ENCODE measurements at places on chromosomes 2 and 18.

GRCh38 chr2:28325567-28326468 is 66.8 kb upstream of the FOSL2 start:
- DNase-seq, result peak; percentile 65

DNA sequence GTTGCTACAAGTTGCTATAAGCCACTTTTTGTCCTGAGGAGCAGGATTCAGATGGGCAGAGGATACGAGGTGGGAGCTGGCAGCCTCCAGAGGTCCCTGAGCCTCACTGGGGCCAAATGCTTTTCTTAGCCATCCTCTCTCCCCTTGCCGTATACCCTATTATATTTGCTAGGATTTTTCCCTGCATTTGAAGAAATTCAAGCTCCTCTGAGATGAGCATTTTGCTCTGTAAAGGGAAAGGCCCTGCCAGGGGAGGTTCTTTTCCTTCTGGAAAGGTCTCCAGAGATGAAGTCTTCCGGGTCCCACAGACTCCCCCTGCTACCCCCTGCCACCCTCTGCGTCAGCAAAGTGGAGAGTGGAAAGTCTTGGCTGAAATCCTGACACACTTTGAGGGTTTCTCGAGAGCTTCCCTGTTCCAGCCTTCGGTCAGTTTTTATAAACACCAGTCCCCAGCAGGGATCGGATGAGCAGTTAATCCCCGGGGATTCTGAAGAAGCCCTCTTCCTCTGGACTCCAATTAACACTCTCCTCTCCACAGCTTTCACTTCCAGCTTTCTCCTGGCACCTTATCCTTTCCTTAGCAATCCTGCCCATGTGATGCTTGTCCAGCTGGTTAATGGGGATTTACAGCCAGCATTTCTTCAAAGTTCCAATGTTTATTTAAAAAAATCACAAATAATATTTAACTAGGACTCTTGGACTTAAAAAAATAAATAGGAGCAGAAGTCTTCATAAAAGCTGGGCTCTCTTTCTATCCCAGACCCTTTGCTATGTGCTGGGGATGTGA is 13.1 kb downstream of the CYRIA start:
- DNase-seq, result no peak

GRCh38 chr2:148028781-148029180 is 7.9 kb downstream of the MBD5 start:
- no peak for DNase-seq

DNA sequence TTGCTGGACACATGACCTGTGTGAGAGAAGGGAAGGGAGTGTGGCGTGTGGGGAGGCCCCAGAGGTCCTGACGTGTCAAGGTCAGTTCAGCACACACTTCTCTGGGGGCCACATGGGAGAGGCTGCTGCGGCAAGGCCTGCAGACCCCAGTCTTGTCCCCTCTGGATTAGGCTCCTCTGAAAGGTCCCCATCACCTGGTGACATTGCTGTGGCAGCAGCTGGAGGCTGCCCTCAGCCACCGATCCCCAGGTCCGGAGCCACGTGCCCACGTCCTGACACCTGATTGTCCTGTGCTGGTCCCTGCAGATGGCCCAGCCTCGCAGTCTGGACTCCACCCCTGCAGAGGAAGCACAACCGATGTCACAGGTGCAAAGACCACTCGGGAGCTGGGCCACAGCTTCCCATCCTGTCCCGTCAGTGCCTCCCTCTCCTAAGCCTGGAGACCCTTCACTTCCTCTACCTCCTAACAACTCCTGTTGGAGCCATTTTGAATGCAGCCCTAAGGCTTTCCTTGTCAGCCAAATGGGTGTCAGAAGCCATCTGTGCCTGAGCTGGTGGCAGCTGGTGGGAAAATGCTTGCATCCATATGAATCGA is 12.7 kb downstream of the TMEM177 start:
- DNase-seq, result no peak

DNA sequence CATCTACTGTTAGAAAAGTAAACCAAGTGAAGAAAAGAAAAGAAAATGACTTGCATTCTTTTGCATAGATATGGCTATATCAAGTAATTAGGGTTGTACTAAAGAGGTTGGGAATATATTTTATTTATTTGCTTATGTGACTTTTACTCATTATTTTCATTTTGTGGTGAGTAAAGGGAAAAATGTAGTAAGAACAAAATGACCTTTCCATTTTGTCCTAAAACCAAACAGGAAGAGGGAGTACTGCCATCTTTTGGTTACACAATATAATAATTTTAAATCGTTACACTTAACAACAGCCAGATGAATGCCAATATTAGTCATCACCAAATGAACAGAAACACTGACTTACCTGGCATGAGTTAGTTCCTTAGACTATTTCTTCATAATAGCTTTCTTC is 47.3 kb upstream of the NDUFV2 start:
- DNase-seq, result peak; percentile 40

GRCh38 chr18:58495634-58496033 is 133.3 kb downstream of the ALPK2 start:
- DNase-seq, result no peak

DNA sequence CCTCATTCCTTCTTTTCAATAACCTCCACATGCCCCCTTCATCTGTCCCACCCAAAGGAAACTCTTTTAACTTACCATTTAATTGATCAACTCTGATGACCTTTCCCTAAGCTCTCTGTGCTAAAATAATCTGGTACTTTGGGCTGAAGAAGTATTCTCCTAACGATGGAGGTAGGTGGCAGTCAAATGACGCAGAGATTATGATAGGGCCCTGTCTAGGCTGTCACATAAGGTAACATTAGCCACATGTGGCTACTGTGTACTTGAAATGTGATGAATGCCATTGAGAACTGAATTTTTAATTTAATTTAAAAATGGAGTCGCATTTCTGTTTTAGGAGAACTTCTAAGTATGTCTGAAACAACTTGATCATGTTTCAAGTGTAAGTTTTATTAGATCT is 140.5 kb upstream of the TNP1 start:
- DNase-seq, result no peak

GRCh38 chr2:83079007-83079406 is 1380.1 kb downstream of the SUCLG1 start:
- DNase-seq, result no peak

- no peak for DNase-seq
Observed at GRCh38 chr2:42133771-42134195, 35.4 kb upstream of the EML4 start.

DNA sequence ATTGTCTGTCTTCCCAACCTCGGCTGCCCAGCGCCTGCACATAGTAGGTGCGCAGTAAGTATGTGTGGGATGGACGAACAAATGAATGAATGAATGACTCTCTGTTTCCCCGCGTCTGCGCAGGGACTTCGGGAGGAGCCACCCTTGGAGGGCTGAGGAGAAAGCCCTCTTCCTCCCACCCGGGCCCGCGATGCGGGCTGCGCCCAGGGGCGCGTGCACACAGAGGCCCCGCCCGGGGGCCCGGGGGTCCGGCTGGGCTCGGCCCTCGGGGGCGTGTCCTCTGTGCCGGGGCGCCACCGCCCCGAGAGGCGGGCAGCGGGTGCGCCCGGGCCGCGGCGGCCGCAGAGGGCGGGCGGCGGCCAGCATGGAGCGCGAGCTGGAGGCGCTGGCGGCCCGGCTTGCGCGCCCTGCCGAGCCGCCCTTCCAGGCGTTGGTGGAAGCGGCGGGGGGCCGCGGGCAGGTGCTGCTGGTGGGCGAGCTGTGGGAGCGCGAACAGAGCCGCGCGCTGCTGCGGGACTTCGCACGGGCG is at the start of gene C2orf72:
Gene C2orf72 (plus strand): TSS at position 322 of the 529 bp plus-strand sequence. CDS start 43 bp downstream, at position 365.
- no peak for DNase-seq

DNA sequence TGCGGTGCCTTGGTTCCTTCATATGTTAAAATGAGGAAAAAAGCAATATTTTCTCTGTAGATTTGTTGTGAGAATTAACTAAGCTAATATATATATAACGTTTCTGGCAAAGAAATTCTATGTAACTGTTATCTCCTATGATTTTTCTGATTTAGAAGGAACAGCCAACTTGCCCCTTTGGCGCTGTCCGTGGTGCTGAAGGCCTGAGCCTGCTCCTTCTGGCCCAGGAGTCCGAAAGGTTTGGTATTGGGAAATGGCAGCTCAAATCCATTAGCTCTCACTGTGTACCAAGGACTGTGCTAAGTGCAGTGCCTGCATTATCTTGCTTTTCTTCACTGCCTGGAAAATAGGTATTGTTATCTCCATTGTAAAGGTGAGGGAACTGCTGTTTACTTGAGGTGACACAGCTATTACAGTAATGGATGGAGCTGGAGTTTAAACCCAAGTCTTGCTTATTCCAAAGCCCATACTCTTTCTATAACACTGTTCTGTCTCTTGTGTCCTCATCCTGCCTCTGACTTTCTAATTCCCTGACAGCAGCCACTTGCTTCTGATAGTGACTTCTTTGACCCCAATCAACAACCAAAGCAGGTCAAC is 52.2 kb downstream of the C1QL2 start:
- DNase-seq, result no peak

DNA sequence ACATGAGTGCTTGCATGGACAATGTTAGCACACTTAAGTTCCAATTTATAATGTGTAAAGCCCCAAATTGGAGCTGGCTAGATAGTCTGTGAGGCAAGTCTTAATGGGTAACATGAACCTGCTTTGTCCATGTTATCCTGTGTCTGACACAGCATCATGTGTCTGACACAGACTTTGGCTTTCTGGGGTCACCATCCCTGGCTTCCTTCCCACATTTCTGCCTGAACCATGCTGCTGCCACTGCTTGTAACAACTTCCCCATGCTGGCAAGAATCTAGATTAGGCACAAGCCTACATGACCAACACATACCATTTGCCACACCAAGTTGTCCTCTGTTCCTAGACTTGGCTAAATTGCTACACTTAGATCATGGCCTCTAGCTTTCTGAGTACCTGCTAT is 49.8 kb upstream of the ZBTB7C start:
- DNase-seq, result no peak

DNA sequence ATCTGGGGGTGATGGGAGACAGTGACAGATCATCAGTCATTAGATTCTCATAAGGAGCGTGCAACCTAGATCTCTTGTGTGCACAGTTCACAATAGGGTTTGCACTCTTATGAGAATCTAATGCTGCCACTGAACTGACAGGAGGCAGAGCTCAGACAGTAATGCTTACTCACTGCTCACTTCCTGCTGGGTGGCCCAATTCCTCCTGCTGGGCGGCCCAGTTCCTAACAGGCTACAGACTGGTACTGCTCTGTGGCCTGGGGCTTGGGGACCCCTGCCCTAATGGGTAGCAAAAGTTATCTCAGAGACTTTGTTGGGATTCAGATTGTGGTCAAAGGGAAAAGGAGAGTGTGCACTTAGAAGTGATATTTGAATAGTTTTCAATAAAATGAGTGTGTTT is 840.1 kb upstream of the ID2 start:
- no peak for DNase-seq

DNA sequence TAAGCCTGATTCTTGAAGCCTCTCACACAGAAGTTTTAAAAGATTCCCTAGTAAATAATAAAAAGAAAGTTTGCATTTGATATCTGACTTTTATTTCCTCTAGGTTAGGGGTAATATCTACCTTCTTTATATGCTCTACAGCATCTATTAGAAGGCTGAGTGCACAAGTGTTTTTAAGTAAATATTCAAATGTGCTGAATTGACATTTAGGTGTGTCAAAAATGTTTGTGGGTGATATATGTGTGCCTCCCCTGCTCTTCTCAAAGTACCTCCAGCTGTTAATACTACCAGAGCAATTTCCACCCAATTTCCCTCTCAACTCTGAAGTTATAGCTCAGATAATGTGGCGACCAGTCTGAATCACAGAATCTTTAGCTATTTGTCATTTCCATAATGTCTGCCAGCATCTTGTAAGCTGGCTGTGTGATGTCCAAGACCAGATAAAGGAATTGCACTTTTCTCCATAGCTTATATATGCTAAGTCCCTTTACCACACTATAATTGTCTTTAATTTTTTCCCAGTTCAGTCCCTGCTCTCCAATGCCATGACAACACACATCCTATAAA is 24.4 kb upstream of the ERMN start:
- no peak for DNase-seq

DNA sequence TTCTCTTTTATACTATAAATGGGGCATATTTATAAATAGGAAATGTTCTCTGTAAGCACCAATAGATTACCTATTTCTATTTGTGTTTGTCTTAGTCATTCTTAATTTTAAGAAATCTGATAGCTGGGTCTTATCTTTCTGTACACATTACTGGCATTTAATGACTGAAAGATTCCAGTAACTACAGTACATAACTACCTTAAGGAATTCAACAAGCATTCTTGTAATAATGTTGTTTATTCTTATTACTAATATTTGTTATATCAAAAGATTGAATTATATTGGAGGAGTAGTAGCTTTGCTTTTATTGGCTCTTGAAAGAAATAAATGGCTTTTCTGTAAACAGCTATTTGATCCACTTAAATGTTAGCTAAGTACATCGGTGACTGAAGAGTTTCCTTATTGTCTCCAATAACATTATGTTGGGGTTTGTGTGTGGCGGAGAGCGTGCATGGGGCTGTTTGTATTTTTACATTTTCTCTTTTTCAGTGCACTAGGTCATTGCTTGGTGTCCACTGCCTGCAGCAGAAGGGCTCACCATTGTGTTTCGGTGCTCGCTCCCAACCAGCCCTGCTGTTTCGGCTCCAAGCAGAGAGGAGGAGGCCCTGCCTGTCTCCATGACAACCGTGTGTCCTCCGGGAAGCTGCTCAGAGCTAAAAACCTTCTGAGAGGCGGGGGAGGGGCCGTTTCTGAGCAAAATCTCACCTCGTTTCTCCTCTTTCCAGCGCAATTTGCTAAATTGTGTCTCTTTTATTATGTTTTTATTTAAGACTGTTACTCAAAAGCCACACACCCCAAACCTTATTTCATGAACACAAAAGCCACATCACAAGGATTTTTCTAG is 112.5 kb upstream of the SLC38A11 start:
- DNase-seq, result no peak

DNA sequence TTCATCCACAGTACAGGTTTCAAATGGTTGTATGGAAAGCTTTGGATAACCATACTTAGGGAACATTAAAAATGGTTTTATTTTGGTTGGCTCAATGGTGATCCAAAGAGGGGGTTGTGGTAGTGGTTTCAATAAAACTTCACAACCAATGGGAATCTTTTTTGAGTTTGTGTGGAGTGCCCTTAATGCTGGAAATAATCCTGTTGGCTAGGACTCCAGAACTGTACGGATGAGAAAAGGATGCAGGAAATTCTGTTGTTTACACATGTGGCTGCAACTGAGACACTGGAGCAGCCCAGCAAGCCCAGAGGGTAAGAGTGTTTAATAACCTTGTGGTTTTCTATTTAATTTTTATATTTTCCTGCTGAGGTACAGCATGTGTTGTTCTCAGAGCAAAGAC is at the start of gene CCDC102B:
Gene CCDC102B (plus strand): TSS at position 210 of the 400 bp plus-strand sequence. CDS start 38,684 bp downstream, outside the sequence.
- no peak for DNase-seq

- no peak for DNase-seq
Observed at GRCh38 chr2:3430740-3431490, 51.4 kb downstream of the TRAPPC12 start.

DNA sequence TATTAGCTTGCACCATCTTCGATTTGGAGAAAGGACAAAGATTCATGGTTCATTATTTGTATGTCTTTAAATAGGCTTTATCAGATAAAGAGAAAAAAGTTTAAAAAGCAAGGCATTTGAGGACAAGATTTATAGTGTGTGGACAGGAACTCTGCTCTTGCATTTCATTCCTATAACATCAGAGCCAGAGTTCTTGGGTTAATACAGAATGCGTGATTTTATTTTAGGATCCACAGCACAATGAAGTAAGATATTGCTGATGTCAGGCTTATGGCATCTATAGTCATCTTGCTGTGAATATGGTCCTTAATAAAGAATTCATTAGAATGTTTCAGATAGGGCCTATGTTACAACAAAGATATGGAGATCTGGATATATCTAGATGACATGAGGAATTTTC is 19.7 kb downstream of the RASGRP3 start:
- DNase-seq, result no peak

- no peak for DNase-seq
Observed at GRCh38 chr2:226669249-226669648, 130.4 kb downstream of the IRS1 start.

- DNase-seq, result no peak
Observed at GRCh38 chr2:235690809-235691450, 197.1 kb downstream of the AGAP1 start.

Data from HCT116 (cell line).